Calu3 (cell line): ENCODE measurements at places on chromosomes 5 and 9. TPM values are rescaled to one million over a fixed set of nuclear protein-coding genes. Genes with fewer than 3 reads are reported as not detected.
A peak's percentile ranks its signal among the peaks of the same experiment; 100 is the strongest.

DNA sequence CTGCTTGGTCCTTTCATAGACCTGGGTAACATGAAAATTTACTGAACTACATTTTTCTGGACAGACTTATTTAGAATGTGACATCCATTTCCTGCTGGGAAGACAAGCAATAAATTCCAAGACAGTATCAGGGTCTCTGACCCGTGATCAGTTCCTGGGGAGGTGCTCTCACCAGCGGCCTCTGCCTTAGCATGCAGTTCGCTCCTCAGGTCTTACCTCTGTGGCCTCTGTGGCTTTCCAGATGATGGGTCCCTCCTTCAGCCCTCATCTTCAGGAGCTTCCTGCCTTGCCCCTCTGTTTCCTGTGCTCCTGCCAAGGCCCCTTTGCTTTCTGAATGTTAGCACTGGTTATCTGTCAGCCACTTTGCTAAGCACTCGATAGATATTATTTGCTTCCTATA is 66.4 kb downstream of the CMYA5 start:
- DNase-seq: no peak

DNA sequence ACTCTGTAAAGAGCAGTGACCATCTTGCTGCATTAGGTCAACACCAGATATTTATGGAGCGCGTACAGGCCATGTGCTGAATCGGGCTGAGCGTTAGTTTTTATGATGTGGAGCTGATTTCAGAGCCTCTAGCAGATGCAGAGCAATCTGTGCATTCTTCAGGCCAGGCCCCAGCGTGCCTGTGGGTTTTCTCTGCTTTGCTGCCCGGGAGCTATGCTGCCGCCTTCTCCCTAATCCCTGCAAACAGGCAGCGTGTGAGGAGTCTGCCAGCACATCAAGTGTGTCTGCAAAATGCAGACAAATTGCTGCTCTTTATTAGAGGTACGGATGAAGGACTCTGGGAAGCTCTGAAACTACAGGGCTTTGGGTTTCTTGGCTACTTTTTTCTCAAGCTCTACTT is 170.0 kb downstream of the NTRK2 start:
- no peak for DNase-seq

DNA sequence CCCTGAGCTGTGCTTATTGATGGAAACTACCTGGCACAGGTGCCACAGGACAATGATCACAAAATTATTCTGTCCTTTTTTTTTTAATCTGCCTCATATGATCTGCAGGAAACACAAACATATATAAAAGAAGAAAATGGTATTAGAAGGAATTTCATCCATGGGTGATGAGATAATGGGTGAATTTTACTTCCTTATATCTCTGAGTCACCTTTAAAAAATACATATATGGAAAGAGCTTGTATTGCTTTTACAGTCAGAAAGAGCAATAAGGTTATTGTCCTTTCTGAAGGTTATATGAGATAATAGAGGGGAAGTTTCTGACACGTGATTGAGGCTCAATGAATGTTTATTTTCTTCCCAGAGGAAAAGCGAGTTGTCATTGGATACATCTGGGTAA is 31.6 kb downstream of the NEURL1B start:
- DNase-seq: no peak

Gene BHMT2
- not detected in 2 replicates for total RNA-seq

Gene HIGD2A
- 72.5 and 72.6 TPM in 2 replicates for total RNA-seq

GRCh38 chr5:127849891-127850290 is 146.7 kb downstream of the CCDC192 start:
- no peak for DNase-seq

- DNase-seq: no peak
Measured at GRCh38 chr5:133196441-133197085, 144.8 kb downstream of the HSPA4 start.

DNA sequence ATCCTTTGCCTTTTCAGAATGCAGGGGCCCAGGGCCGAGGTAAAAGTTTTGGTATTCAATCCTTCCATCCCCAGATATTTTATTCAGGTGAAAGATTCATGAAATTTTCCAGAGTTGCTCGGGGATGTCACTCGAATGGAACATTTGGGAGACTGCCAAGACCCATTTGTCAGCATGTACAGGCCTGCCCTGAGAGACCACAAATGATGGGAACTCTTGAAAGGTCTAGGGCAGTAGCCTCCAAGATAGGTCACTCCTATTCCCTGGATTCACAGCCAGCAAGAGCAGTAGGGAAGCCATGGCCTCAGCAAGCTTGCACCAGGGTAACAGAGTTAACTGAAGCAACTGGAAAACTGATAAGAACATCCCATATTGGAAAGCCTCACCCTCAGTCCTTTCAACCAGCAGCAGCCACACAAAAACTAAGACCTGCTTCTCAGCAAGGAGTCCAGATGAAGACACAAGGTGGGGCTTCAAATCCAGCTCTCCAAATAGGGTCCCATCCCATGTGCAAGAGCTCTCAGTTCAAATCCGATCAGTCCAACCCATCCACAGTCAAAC is 12.5 kb downstream of the CARD6 start:
- no peak for DNase-seq

Gene SLC46A2
- not detected in 2 replicates for total RNA-seq

- DNase-seq: no peak
Measured at GRCh38 chr9:129549139-129549538, 71.8 kb downstream of the C9orf50 start.

Gene SPAG8
- 0.97 and 1.2 TPM in 2 replicates for total RNA-seq

Gene BTNL3
- total RNA-seq: not detected in 2 replicates

GRCh38 chr9:77418226-77418625 is 229.9 kb downstream of the GNA14 start:
- no peak for DNase-seq

Gene ORM2
- total RNA-seq: not detected in 2 replicates

Gene KCNT1
- not detected in 2 replicates for total RNA-seq

GRCh38 chr9:96395964-96396363 is 12.5 kb upstream of the SLC35D2 start:
- DNase-seq: no peak

Gene AGTPBP1
- 12.5 and 14.0 TPM in 2 replicates for total RNA-seq

Gene FOXD4L4
- 1.5 and 1.8 TPM in 2 replicates for total RNA-seq

GRCh38 chr5:180548563-180548962 is 42.7 kb downstream of the SCGB3A1 start:
- DNase-seq: no peak

Gene C9orf50
- total RNA-seq: not detected in 2 replicates

Gene GADD45G
- 0.95 and 1.7 TPM in 2 replicates for total RNA-seq

- no peak for DNase-seq
Measured at GRCh38 chr5:160772854-160773253, 79.2 kb downstream of the ATP10B start.

- DNase-seq: no peak
Measured at GRCh38 chr9:138105561-138106505, 228.3 kb downstream of the CACNA1B start.

GRCh38 chr5:74667396-74667795 is 17.6 kb upstream of the HEXB start:
- DNase-seq: no peak

GRCh38 chr5:178110511-178110910 is 2.8 kb upstream of the N4BP3 start:
- no peak for DNase-seq

DNA sequence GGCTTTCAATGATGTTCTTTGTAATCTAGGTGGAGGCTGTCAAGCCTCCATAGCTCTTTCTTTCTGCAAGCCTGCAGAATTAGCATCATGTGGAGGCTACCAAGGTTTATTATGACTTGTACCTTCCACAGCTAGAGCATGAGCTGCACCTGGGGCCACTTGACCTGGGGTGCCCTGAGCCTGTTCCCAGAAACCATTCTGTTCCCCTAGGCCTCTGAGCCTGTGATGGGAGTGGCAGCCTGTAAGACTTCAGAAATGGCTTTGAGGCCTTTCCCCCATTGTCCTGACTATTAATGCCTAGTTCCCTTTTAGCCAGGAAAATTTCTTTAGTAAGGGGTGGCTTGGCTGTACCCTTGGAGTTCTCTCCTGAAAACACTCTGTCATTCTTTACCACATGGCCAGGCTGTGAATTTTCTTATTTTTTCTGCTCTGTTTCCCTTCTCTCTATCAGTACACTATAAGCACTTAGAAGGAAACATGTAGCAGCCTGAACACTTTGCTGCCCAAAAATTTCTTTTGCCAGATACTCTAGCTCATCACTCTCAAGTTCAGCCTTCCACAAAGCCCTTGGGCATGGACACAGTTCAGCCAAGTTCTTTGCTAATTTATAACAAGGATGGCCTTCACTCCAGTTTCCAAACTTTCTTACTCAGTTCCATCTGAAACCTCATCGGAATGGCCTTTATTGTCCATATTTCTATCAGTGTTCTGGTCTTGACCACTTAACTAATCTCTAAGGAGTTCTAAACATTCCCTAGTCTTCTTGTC is 61.4 kb upstream of the NR3C1 start:
- DNase-seq: no peak

- DNase-seq: peak; percentile 32
Measured at GRCh38 chr5:58410441-58410840, 49.4 kb downstream of the PLK2 start.

Gene KCNV2
- total RNA-seq: not detected in 2 replicates

DNA sequence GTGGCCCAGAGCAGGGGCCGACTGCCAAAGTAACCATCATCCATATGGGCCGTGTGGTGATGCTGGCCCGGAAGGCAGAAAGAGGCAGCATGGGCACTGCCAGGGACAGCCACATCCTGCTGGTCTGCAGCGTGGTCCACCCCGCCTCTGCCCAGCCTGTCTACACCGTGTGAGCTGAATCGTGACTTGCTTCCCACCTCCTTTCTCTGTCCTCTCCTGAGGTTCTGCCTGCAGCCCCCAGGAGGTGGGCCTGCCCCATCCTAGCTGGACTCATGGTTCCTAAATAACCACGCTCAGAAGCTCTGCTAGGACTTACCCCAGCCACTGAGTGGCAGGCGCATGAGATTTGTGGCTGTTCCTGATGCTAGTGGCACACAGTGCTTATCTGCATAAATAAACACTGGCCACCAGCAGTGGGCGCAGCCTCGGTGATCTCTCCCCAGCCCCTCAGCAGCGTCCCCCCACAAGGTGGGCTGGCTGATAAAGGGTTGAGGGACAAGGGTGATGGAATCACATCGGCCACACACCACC is 22.6 kb upstream of the SUSD3 start:
- DNase-seq: no peak

- no peak for DNase-seq
Measured at GRCh38 chr5:264338-264737, 7.1 kb upstream of the PDCD6 start.

Gene FRRS1L
- total RNA-seq: not detected in 2 replicates

GRCh38 chr5:132949136-132949535 is 14.3 kb downstream of the AFF4 start:
- DNase-seq: no peak

- no peak for DNase-seq
Measured at GRCh38 chr9:136014924-136015633, 53.9 kb upstream of the UBAC1 start.

DNA sequence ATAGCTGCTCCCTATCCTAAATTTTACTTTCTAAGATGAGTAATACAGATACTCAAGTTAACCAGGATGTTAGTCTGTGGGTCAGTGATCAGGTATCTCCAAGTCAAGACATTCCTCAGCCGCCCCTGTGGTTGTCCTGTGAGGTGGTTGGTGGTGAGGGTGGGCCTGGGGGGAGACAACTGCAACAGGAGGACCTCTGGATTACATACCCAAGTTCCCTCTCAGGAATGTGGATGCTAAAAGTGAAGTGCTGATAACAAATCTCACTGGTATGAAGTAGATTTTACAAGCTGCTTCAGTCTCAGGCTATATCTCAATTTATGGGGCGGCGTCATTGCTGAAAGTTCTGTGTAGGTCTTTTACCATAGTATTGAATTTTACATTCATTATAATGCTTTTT is 38.3 kb downstream of the SLC1A3 start:
- DNase-seq: no peak

DNA sequence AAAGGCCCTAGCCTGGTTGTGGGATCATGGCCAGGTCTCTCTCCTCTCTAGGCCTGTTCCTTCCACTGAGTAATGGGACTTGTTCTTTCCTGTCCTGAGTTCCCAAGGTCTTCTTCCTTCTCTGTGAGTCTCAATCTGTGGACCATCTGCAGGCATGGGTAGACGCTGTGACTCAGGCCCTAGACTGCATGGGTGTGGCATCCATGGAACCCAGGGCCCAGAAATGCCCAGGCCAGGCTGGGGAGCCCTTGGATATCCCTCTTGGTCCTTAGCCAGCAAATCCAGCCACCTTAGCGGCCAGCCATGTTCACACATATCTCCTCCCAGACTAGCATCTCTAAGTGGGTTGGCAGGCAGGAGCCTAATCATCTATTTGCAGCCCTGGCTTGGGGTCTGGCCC is 2.3 kb upstream of the ACSL6 start:
- no peak for DNase-seq

Gene PCDHA4
- 4.8 and 5.8 TPM in 2 replicates for total RNA-seq

DNA sequence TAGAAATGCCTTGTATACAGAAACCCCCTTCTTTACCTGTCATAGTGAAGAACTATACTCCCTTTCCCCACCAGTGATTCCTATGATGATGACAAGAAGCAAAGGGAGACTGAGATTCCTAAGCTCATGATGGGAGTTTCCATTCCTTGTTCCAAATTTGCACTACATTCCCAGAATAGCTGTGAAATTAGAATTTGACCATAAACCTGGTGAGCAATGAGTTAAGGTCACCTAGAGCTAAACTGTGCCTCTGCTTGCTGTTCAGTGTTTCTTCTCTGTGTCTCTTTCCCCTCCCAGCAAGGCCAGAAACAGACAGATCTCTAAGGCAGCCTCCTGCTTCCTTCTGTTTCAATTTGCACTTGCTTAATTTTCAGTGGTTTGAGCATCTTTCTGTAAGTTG is 332.1 kb downstream of the PIK3R1 start:
- no peak for DNase-seq

Gene ARHGEF39
- total RNA-seq: 14.2 and 15.4 TPM in 2 replicates

- DNase-seq: peak; percentile 72
Measured at GRCh38 chr5:149162401-149163084, 21.2 kb downstream of the ABLIM3 start.

DNA sequence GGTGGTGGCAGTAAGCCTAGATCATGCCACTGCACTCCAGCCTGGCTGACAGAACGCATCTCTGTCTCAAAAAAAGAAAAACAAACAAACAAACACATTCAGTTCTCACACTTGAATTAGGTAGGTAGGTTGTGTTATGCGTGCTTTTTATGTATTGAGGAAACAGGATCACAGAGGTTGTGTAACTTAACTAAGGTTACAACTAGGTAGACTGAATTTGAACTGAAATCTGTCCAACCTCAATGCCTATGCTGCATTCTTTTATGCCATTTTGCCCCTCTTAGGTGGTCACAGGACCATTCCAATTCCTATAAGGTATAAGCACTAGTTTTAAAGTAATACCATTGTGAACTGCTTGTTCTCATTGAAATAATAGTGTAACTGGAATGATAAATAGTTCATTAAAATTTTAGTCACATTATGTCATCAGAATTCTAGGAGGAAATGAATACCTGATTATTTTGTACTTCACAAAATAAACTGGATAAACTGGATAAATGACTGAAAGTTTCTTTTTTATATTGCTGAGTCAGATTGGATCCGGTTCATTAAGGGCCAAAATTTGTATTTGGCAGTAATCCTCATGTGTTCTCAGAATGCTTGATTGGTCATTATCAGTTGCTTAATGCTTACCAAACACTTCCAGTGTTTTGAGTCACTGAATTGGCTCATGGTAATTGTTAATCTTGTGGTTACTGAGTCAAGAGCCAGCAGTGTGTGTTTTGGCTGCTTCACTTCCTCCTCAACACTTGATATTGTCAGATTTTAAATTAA is 7.1 kb downstream of the UBAP1 start:
- peak; percentile 36 for DNase-seq

GRCh38 chr5:131405674-131406073 is 141.8 kb downstream of the CDC42SE2 start:
- no peak for DNase-seq

- DNase-seq: no peak
Measured at GRCh38 chr5:173534031-173534430, 82.4 kb downstream of the BOD1 start.

Gene SLC25A46
- 51.0 and 53.4 TPM in 2 replicates for total RNA-seq

Gene GARIN3
- not detected in 2 replicates for total RNA-seq
